ENCODE measurements at places on chromosomes 1 and 21.
A peak's percentile ranks its signal among the peaks of the same experiment; 100 is the strongest.

GRCh38 chr1:28370239-28371009 lies 884 bp downstream of the PHACTR4 start:
- no peak for DNase-seq

- DNase-seq, result no peak
Measured at GRCh38 chr1:12407050-12407961, 177.5 kb downstream of the VPS13D start.

DNA sequence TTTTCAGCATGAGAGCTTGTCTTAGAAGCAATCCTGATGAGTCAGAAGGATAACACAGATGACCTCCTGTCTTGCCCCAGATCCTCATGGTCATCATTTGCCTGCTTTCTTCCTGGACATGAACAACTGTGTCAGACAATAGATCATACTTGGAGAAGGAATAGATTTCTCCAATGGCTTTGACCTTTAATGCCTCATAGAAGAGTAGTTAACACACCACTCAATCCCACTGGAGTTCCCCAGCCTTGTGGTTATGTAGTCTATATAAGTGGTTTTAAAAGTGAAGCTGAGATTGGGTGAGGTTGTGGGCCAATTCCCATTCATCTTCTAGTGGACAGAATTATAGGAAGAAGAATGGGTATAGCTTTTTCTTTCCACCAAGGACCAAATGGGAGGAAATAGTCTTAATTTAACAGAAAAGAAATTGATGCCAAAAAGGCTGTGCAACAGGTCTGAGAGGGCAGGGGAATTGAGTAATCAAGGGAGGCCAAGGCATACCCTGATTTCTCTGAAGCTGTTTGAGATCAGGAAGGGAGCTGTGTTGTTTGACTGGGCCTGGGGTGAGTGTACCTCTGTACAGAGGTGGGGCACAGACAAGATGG lies 14.4 kb downstream of the PRCC start:
- DNase-seq, result no peak

GRCh38 chr1:185853739-185854138 lies 119.5 kb downstream of the HMCN1 start:
- DNase-seq, result no peak

DNA sequence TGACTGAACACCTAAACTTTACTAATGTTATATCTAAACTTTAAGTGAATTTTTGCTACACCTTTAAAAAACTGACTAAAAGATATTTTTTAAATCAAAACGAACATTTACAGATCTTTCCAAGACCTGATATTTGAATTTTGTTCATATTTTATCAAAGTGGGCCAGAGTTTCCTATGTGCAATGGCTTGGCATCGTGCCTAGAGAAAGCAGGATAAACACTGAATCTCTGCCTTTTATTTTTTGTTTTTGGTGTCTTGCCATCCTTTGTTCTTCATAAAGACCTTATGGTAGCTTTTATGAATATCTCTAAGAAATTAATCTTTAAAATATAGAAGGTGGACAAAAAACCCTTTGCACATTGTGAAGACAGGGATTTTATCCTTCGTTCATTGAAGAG lies 25.8 kb upstream of the VPS26C start:
- no peak for DNase-seq

DNA sequence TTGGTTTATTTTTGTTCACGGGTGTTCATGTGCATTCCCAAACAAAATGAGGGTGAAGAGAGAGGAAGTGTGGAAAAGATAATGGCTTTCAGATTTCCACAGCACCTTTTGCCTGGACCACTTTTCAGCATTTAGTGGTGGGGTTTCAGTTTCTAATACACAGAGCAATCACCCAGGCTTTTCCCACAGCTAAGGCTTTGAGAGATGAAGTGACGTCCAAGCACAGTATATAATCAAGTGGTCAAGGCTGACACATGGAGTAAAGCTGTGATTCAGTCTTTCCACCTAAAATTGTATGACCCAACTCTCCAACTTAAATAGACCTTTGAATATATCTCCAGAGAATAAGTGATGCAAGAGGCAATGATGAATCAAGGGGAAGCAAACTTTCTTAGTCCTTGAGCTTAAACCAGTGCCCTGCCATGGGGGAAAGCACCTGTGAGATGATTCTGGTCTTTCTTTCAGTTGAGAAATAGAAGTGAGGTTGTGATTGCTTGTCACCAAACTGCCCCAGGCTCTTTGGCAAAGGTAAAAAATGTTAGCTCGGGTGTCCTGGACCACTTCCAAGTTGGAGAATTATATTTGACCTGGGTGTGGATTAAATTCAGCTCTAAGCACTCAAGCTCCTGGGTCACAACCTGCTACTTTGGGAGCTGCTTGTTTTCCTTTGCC lies 2.4 kb upstream of the PIK3R3 start:
- DNase-seq, result peak; percentile 37

GRCh38 chr1:215606564-215607168 lies 39.6 kb downstream of the KCTD3 start:
- no peak for DNase-seq

GRCh38 chr1:205444931-205445645 lies 10.8 kb downstream of the BLACAT1 start:
- peak; percentile 37 for DNase-seq

- no peak for DNase-seq
Measured at GRCh38 chr1:180213401-180214170, 16.5 kb upstream of the LHX4 start.

Measured in SHP77 treated with DMSO at 0.1 percent for 48 hours (cell line).